ENCODE measurements at places on chromosomes 4 and X.
A peak's percentile ranks its signal among the peaks of the same experiment; 100 is the strongest.

GRCh38 chr4:68883870-68884269 is 67.7 kb downstream of the UGT2A3 start:
- DNase-seq, result no peak

DNA sequence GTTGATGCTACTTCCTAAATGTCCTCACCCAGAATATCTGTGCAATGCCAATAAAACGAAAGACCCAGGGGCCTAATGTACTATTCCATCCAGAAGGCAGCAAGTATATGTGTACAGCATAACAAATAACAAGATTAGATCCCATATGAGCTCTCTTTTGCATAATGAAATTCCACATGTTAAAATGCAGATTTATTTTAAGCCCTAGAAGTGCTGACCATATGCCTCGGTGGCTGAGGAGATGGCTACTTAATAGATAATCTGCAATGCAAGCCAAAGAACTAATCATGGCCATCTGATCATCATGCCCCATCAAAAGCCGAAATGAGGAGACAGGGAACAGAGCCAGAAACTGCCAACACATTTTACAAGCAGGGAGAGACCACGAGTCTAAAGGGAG is 293.5 kb downstream of the KCNIP4 start:
- DNase-seq, result no peak

- DNase-seq, result peak; percentile 61
Measured at GRCh38 chr4:89284828-89285227, 22.8 kb downstream of the GPRIN3 start.

- DNase-seq, result no peak
Measured at GRCh38 chrX:78437621-78438020, 110.2 kb upstream of the CYSLTR1 start.

- no peak for DNase-seq
Measured at GRCh38 chr4:168498251-168498650, 1.4 kb downstream of the PALLD start.

DNA sequence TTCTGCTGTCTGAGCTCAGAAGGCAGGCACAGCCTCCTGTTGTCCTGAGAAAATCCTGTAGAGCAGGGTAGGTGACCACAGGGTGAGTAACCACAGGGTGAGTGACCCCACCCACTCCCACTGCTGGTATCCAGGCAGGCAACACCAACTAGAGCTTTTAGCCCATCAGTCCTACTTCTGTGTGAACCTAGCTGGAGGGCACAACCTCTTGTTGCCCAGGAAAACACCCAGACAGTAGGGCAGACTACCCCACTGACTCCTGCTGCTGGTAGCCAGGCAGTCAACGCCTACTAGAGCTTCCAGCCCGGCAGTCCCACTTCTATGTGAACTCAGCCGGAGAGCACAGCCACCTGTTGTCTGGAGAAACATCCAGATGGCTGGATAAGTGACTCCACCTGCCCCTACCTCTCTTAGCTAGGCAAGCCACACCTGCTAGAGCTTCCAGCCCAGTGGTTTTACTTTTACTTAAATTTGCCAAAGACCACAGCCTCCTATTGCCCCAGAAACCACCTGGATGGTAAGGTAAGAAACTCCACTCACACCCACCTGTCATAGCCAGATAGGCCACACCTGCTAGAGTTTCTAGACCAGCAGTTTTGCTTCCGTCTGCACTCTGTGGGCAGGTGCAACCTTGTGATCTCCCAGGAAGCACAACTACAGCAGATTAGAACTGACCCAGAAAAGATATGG is 371.6 kb downstream of the INPP4B start:
- DNase-seq, result peak; percentile 17
